ENCODE measurements at places on chromosomes 2 and 18.

DNA sequence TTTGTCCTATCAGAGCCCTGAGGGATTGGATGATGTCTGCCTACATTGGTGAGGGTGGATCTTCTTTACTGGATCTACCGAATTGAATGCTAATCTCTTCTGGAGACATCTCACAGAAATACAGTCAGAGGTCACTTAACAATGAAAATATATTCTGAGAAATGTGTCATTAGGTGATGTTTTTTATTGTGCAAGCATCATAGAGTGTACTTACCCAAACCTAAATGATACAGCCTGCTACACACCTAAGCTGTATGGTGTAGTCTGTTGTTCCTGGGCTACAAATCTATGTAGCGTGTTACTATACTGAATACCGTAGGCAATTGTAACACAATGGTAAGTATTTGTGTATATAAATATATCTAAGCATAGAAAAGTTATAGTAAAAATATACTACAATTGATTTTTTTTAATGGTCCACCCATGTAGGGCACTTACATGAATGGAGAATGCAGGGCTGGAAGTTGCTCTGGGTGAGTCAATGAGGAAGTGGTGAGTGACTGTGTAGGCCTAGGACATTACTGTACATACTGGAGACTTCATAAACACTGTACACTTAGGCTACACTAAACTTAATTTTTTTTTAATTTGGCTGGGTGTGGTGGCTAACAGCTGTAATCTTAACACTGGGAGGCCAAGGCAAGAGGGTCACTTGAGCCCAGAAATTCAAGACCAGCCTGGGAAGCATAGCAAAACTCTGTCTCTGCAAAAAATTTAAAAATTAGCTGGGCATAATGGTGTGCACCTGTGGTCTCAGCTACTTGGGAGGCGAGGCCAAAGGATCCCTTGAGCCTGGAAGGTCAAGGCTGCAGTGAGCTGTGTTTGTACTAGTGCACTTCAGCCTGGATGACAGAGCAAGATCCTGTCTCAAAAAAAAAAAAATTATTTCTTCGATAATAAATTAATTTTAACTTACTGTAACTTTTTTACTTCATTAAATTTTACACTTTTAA lies 226.3 kb upstream of the UBE2E3 start:
- no peak for DNase-seq

GRCh38 chr2:227973241-227973640 lies 101.8 kb downstream of the DAW1 start:
- DNase-seq: no peak

DNA sequence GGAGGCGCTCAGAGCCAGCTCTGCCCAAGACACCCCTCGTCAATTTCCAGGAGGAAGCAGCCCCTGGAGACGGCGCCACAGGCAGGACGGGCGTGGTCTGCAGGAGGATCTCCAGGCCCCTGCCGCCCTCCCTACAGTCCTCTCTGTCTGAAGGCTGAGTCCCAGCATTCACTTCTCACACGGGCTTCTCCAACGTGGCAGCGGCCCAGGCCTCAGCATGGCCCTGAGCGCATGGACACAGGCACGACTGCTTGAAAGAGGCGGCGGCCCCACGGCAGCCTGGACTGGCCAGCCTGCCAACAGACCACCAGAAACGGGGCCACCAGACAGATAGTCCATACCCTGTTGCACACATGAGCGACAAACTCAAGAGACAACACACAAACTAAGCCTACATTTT lies 23.3 kb downstream of the SDC1 start:
- no peak for DNase-seq

- no peak for DNase-seq
Measured at GRCh38 chr2:29113891-29114321, 1.3 kb upstream of the CLIP4 start.

- DNase-seq: no peak
Measured at GRCh38 chr2:86445436-86445835, 4.3 kb downstream of the KDM3A start.

- DNase-seq: peak; percentile 0
Measured at GRCh38 chr2:238945433-238946150, 97.7 kb downstream of the TWIST2 start.

GRCh38 chr2:45812011-45812500 lies 160.6 kb downstream of the PRKCE start:
- DNase-seq: no peak

GRCh38 chr2:188701836-188702235 lies 272.3 kb upstream of the COL3A1 start:
- DNase-seq: no peak
